Activated CD4-positive, alpha-beta T cell treated with anti-CD3 and anti-CD28 coated beads, Interleukin-2, Interleukin-6, amounts not matched to agents 100 ng/mL and 50 ng/mL, durations not matched to agents 16 hours and 8 hours (primary cell): ENCODE measurements at places on chromosomes 5 and 9.

DNA sequence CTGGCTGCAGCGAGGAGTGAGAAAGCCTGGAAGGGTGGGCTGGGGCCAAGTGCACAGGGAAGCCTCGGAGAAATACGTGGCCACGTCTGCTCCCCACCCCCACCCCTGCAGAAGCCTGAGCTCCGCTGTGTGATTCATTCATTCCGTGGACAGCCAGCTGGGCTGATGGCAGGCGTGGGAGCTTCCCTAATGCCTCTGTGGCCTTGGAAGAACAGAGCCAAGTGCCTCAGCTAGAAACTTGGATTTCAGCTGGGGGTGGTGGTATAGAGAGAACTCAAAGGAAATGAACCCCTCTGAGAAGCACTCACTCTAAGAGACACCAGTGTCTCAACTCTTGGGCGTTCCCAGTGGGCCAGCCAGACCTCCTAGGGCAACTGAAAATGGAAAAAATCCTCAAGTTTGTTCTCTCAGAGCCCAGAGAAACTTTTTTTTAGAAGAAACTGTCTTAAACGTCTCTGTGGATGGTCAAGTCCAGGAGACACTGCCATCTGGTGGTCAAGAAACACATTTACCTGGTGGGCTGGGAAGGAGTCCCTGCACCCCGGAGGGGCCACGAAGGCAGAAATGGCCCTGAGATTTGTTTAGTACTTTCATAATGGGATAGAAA, 18.0 kb downstream of the ATOX1 start:
- peak; percentile 74 for DNase-seq

GRCh38 chr5:66898241-66898995, 298.2 kb downstream of the CD180 start:
- DNase-seq = no peak

DNA sequence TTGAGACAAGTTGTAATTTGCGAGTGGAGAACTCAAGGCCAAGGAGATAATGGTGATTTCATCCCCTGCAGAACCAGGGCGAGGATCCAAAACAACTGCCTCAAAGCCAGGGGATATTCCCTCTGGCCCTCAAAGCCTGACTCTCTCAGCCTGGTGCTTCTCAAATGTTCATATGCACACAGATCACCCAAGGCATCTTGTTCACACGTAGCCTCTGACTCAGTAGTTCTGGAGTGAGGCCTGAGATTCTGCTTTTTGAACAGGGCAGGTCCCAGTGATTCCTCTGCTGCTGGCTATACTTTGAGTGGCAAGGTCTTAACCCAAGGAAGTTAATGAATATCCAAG, 30.2 kb upstream of the WWC1 start:
- DNase-seq = no peak

DNA sequence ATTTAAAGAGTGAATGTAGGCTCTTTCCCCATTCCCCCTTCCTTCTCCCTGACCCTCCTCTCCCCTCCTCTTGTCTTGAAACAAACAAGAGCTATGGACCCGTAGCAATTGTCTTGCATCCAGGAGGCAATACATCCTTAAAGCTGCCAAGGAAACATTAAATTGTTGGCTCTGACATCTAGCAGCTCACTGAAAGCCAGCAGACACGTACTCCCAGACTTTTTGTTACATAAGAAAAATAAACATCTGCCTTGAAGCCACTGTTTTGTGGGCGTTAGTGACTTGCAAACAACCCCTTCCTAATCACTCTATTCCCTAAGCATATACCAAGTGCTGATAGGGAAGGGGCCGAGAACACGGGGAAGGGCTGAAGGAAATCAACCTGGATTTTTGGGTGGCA, 8.6 kb downstream of the SLC45A2 start:
- no peak for DNase-seq

GRCh38 chr9:130921300-130921988, 17.6 kb downstream of the FIBCD1 start:
- DNase-seq = no peak

- no peak for DNase-seq
Measured at GRCh38 chr9:122248448-122248865, 16.2 kb downstream of the RBM18 start.

DNA sequence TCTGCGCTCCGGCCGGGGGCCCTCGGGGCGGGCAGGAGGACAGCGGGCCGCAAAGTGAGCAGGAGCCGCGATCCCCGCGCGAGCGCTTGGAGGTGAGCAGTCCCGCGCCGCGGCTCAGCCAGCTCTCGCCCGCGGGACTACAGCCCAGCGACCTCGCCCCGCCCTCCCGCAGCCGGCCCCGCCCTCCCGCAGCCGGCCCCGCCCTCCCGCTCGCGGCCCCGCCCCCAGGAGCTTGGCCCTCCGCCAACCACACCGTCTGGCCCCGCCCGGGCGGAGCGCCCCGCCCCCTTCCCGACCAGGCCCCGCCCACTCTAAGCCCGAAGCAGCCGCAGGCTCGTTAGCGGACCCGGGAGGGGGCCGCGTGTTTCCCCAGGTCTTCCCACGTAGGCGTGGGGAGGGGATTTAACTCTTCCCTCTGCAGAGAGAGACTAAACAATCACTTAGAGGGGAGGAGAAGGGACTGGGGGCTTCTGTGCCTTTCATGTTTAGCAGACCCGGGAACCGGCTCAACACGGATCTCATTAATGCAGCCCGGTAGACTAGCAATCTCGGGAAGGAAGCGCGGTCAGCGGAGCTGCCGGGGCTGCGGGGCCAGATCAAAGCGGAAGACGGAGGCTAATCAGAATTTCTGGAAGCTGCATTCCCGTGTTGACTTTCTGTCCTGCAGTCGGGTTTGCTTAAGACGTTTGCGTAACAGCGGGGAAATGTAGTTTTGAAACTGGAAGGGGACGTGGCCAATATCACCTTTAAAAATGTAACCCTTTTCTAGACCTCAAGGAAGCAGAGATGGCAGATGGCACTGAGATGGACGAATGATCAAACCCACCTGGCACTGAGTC, at the start of gene MYO10:
MYO10 (minus strand) TSS at position 139 of the 839 bp plus-strand sequence. CDS start 480 bp downstream, outside the sequence.
- peak; percentile 76 for DNase-seq

- no peak for DNase-seq
Measured at GRCh38 chr5:9421884-9422283, 124.0 kb downstream of the SEMA5A start.

DNA sequence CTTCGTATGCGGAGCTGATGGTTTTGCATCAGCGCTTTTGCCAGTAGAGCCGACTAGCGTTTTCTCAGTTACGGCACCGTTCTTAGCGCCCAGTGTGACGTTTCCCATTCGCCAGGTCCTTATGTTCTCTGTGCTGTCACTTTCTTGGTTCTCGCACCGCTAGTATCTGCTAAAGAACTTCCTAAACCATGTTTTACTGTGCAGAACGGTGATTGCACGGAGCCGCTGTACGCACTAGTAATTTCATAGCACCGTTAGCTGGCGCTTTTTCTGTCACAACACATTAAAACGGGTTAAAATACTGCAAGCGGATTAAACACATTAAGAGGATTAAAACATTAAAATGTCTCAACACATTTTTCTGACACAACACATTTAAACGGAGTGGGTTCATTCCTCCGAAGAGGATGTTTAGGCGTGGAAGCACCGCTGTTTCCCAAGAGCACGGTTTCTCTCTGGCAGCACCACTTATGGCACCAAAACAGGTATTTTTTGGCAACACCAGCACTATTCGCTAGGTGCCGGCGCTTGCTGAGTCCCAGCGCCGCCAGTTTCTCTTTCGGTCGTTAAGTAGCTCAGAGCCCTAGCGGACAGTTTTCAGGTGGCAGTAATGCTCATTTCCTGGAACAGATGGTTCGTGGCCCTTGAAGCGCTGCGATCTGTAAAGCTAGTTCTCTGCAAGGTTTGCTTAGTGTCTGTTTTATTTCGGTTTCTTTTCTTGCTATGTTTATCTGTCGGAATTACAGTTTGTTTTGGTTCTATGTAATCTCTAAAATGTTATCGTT, 20.3 kb downstream of the ANXA2R start:
- DNase-seq = peak; percentile 91

- peak; percentile 55 for DNase-seq
Measured at GRCh38 chr9:83981126-83981871, 694 bp downstream of the RMI1 start.

- DNase-seq = peak; percentile 71
Measured at GRCh38 chr5:458547-459353, 15.8 kb downstream of the EXOC3 start.

DNA sequence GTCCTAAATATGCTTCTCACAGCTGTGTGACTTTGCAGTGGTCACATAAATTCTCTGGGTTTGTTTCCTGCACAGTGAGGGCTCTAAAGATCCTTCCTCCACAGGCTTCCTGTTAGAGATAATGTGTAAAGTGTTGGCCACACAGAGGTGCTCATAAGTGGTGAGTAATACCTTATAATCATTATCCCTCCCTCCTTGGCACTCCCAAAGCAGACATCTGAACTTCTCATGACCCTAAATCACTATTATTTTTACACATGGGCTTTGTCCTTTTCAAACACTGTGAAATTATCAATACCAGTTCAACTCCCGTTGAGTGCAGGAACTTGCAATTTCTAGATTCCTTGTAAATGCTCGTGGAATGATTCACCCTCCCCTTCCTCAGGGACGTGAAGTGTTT, 100.2 kb downstream of the BRINP1 start:
- no peak for DNase-seq

DNA sequence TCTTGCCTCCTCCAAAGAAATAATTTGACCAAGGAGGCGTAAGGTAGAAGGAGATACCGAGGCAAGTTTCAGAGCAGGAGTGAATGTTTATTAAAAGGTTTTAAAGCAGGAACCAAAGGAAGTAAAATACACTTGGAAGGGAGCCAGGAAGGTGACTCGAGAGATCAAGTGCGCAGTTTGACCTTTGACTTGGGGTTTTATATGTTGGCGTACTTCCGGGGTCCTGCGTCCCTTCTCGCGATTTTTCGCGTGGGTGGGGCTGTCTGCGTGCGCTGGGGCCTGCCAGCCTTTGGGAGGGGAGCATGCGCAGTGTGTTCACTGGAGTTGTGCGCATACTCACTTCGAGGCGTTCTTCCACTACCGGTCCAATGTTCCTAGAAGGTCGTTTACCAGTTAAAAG, 166.0 kb upstream of the IRX2 start:
- no peak for DNase-seq

- DNase-seq = no peak
Measured at GRCh38 chr5:82359272-82359671, 81.1 kb upstream of the RPS23 start.

GRCh38 chr5:109695005-109695926, 5.5 kb downstream of the MAN2A1 start:
- DNase-seq = peak; percentile 55

DNA sequence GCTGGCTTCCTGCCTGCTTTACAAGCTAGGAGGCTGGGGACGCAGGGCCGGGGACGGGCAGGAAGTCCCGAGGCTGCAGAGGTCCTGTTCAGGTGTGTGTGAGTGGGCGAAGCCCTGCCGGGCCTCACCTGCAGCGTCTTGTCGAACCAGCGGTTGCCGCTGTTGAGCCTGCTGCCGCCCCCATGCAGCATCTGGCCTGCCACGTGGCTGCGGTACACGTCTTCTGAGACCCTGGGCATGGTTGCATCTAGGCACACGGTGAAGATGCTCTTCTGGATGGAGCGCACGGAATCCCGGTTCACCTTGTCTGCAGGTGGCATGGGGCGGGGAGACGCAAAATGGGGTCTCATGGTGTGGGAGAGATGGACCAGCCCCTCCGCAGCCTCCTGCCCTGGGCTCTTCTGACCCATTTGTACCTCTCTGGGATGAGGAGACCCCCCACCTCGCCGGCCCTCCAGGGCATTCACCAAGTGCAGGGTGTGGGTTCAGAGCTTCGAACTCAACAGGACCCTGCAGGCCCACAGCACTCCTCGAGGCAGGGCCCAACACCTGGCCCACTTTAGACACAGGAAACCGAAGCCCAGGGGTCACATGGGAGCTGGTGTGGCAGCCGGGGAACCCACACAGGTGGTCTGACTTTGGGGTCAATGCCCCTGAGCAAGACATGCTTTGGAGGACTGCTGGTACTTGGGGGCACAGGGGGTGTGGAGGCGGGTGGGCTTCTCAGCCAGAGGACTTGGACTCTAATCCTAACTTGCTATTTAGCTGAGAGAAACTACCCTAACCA, 10.0 kb downstream of the CRAT start:
- no peak for DNase-seq

- no peak for DNase-seq
Measured at GRCh38 chr9:92650296-92650695, 19.6 kb downstream of the IPPK start.

- peak; percentile 15 for DNase-seq
Measured at GRCh38 chr9:70484232-70485130, 70.0 kb upstream of the KLF9 start.

- DNase-seq = no peak
Measured at GRCh38 chr9:112558476-112558875, 71.8 kb downstream of the KIAA1958 start.

- no peak for DNase-seq
Measured at GRCh38 chr9:89356782-89357181, 38.5 kb downstream of the SECISBP2 start.

DNA sequence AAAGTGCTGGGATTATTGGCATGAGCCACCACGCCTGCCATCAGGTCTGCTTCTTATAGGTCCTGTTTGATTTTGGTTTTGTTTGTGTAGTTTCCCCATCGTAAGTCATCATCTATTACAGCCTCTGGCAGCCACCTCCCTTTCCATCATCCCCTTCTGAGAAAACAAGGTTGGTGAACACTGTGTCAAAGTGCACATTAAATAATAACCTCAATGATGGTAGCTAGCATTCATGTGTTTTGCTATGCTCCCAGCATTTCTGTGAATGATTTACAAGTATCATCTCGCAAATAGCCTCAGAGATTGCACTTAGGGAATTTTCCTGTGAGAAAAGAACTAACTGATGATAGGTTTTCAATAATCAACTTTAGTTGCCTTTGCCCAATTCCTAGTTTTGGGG, 9.9 kb downstream of the PRUNE2 start:
- DNase-seq = no peak

DNA sequence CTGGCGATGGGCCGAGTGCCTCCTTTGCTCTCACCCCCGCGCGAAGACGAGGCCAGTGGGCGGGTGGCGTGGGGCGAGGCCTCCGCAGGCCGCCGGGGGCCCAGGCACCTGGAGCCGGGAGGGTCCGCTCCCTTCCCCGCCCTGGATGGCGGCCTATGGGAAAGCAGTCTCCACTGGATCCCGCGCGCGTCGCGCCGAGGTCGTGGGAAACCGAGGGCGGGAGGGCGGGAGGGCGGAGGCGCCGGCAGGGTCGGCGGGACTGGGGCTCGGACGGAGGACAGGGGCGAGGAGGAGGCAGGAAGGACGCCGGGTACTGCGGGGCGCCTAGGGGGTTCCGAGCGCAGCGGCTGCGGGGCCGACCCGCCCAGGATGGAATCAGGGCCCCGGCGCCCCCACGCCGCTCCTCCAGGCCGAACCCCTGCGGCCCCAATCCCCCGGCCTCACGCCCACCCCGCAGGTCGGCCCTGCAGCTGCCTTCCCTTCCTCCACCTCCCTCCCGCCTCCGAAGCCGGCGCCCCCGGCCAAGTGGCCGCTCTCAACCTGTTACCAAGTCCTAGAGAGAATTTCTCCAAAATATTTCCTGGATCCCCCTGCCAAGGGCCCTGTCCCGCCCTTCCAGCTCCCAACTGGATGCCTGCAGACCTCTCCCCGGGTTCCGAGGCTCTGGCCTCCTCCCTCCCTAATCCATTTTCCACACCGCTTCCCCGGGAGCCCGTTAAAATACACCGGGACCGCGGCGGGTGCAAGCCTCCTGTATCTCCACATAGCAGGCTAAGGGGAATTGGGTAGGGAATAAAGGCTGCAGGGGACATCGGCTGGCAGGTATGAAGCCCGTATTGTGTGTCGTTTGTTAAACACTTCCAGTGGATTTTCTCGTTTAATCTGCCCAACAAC, 146.3 kb downstream of the ERCC6L2 start:
- no peak for DNase-seq

GRCh38 chr5:418162-419121, 24.5 kb upstream of the EXOC3 start:
- no peak for DNase-seq
